Effector memory CD8-positive, alpha-beta T cell (primary cell): ENCODE measurements at places on chromosomes 6 and 20.

DNA sequence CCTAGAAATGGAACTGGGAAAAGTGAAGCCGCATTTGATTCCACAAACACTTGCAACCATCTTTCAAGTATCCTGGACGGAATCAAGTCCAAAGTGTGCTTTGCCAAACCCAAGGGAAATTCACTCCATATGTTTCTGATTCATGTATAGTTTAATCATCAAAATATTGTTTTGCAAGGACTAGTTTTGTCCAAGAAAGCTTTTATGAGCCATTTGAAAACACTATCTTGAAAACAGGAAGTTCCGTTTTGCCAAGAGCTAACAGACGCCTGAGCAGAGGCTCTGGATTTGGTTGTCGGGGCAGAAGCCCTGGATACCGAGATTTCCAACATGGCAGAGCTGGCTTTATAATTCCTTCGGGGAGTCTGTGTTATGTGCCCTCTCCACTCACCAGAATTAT is 251.1 kb downstream of the PHACTR1 start:
- no peaks in the 10 kb centered on the region for H3K36me3 ChIP-seq
- H3K27ac ChIP-seq: no peak overlapping the region
- H3K4me3 ChIP-seq: no peak overlapping the region
- DNase-seq: no peak
- peaks cover 29% of the 10 kb centered on the region for H3K27me3 ChIP-seq

GRCh38 chr6:73028893-73029450 is 196.3 kb downstream of the KHDC1L start:
- no peaks in the 10 kb centered on the region for H3K4me1 ChIP-seq
- no peak for DNase-seq
- H3K36me3 ChIP-seq: peaks cover 3% of the 10 kb centered on the region
- no peak overlapping the region for H3K4me3 ChIP-seq

DNA sequence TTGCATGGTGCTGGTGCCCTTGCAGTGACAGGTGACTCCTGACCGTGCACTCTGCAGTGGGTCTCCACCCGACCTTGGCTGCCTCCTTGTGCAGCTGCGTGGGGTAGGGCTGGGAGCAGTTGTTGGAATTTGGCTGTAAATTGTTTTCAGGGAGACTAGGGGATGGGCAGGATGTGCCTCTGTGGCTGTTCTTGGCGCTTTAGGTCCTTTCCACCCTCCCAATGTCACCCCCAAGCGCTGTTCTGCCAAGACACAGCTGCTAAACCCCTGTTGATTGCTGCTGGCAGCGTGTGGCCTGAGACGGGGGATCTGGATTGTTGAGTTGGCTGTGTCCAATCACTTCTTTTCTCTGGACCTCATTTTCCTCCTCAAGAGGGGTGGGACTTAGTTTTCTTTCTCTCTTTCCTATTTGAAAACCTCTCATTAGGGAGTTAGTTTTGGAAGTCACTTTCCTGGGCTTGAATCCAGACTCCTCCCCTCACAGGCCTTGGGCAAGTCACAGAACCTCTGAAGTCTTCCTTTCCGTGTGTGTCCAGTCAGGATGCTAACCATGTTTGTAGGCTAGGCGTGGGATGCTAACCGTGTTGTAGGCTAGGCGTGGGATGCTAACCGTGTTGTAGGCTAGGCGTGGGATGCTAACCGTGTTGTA is 8.5 kb downstream of the IGF2R start:
- H3K27me3 ChIP-seq: no peaks in the 10 kb centered on the region
- H3K27ac ChIP-seq: peak overlapping the region; percentile 94
- H3K36me3 ChIP-seq: peaks cover 21% of the 10 kb centered on the region
- H3K4me3 ChIP-seq: peak overlapping the region; percentile 81
- no peak for DNase-seq
- peaks cover 87% of the 10 kb centered on the region for H3K4me1 ChIP-seq

DNA sequence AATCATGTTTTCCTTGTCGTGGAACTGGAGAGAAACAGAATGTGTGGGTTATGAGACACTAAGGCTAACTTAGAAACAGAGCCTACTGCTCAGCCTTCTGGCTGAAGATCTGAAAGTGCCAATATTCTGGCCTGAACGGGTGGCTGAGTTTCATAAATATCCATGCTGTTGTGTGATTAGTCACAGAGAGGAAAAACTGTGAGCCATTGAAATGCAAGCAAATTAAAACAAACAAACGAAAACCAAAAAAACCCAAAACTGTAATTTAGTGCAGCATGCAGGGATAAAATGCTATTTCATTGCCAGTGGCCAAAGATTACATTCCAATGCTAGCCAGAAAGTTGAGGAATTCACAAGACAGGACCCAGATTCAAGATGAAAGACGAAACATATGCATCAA is 315.1 kb downstream of the UBE3D start:
- H3K4me3 ChIP-seq: no peak overlapping the region
- DNase-seq: no peak
- no peak overlapping the region for H3K27ac ChIP-seq
- no peaks in the 10 kb centered on the region for H3K4me1 ChIP-seq

GRCh38 chr6:22940581-22941290 is 371.4 kb downstream of the HDGFL1 start:
- H3K4me3 ChIP-seq: no peak overlapping the region
- peaks cover 3% of the 10 kb centered on the region for H3K36me3 ChIP-seq
- H3K27ac ChIP-seq: no peak overlapping the region
- DNase-seq: no peak
- no peaks in the 10 kb centered on the region for H3K27me3 ChIP-seq

DNA sequence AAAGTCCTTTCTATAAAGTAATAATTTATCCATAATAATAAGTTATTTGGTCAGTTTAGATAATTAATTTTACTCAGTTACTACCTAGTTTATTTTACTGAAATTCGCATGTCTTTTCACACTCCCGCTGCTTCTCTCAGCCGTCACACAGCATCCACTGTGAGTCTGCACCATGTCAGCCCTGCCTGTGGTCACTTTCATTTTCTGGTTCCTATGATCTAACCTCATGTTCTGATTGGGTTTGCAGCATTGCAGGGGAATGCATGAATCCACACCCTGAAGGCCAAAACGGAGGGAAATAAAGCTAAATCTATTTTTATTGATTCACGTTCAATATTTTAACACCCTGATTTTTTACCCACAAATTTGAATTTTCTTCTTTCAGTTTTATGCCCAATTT is 47.4 kb downstream of the PDE10A start:
- DNase-seq: no peak
- H3K4me1 ChIP-seq: no peaks in the 10 kb centered on the region

DNA sequence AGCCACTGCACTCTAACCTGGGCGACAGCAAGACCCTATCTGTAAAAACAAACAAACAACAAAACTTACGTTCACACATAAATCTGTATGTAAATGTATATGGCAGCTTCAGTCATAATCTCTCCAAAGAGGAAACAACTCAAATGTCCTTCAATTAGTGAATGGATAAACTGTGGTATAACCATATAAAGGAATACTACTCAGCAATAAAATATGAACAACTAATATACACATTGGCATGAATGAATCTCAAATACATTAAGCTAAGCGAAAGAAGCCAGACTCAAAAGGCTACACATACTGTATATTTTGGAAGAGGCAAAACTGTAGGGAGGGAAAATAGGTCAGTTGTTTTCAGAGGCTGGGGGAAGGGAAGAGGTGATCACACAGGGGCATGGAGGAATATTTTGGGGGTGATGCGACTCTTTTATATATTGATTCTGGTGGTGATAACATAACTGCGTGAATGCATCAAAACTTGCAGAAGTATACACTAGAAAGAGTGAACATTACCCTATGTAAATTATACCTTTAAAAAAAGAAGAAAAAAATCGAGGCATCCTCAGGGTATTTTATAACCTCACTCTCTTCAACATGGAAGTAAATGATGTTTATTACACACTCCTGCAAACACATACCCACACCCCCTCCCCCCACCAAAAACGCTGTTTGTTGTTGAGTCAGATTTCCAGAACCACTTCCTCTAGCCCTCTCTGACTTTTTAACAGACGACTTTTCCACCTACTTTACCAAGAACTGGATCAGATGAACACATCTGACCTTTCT is 115.2 kb upstream of the RNF24 start:
- H3K4me1 ChIP-seq: peaks cover 4% of the 10 kb centered on the region
- no peaks in the 10 kb centered on the region for H3K36me3 ChIP-seq
- no peak overlapping the region for H3K27ac ChIP-seq
- no peak overlapping the region for H3K4me3 ChIP-seq

DNA sequence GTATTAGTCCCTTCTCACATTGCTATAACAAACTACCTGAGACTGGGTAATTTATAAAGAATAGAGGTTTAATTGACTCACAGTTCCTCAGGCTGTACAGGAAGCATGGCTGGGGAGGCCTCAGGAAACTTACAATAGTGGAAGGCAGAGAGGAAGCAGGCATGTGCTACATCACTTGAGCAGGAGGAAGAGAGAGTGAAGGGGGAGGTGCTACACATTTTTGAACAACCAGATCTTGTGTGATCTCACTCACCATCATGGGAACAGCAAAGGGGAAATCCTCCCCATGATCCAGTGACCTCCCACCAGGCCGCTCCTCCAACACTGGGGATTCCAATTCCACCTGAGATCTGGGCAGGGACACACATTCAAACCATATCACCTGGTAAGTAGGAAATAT is 630.6 kb downstream of the QKI start:
- H3K36me3 ChIP-seq: peaks cover 1% of the 10 kb centered on the region
- no peak for DNase-seq
- H3K27ac ChIP-seq: no peak overlapping the region
- no peaks in the 10 kb centered on the region for H3K4me1 ChIP-seq

- no peak overlapping the region for H3K4me3 ChIP-seq
- DNase-seq: no peak
- H3K4me1 ChIP-seq: no peaks in the 10 kb centered on the region
These were observed 144.7 kb upstream of the SLC22A23 start for GRCh38 chr6:3601570-3601969.

DNA sequence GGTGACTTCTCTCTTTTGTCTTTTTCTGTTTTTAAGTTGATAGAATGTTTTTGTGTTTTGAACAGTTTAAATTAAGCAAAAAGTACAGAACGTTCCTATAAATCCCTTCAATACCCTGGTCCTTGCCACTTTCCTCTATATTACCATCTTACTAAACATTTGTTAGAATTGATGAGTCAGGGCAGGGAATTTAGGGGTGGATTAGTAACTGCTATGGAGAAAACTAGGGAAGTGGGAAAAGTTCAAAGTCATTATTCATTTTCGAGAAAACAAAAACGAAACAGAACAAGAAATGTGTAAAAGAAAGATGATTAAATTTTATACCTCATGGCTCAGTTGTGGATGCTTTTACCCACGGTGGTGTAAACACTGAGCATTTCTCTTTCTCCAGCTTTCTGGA is 240.4 kb upstream of the SULF2 start:
- peaks cover 56% of the 10 kb centered on the region for H3K27me3 ChIP-seq
- no peak overlapping the region for H3K27ac ChIP-seq
- no peaks in the 10 kb centered on the region for H3K36me3 ChIP-seq

DNA sequence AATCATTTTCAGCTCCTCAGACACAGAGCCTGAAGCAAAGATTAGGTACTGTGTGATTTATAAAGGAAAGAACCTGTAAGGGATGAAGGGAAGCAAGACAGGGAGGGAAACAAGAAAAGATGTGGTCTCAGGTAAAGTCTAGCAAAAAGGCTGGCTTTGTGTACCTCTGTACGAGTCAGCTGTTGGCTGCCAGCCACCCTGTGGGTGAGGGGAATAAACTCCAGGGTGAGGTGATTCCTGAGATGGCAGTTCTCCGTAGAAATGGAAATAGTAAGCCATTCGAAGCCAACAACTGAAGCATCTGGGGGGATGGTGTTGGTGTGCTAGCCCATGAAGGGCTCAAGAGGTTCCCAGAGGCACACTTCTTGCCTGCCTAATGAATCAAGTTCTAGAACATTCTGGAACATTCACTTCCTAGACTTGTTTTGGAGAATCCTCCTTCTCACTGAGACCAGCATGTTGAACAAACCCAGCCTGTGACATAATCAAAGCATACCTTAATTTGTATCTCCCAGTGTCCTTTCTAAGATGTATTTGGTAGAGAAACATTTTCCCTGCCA is 10.6 kb upstream of the TTPAL start:
- no peaks in the 10 kb centered on the region for H3K4me1 ChIP-seq
- H3K27me3 ChIP-seq: peaks cover 30% of the 10 kb centered on the region
- no peaks in the 10 kb centered on the region for H3K36me3 ChIP-seq
- no peak for DNase-seq
- no peak overlapping the region for H3K4me3 ChIP-seq
- H3K27ac ChIP-seq: no peak overlapping the region
